Suppressor macrophage (primary cell): ENCODE measurements at places on chromosomes 7 and 10.

DNA sequence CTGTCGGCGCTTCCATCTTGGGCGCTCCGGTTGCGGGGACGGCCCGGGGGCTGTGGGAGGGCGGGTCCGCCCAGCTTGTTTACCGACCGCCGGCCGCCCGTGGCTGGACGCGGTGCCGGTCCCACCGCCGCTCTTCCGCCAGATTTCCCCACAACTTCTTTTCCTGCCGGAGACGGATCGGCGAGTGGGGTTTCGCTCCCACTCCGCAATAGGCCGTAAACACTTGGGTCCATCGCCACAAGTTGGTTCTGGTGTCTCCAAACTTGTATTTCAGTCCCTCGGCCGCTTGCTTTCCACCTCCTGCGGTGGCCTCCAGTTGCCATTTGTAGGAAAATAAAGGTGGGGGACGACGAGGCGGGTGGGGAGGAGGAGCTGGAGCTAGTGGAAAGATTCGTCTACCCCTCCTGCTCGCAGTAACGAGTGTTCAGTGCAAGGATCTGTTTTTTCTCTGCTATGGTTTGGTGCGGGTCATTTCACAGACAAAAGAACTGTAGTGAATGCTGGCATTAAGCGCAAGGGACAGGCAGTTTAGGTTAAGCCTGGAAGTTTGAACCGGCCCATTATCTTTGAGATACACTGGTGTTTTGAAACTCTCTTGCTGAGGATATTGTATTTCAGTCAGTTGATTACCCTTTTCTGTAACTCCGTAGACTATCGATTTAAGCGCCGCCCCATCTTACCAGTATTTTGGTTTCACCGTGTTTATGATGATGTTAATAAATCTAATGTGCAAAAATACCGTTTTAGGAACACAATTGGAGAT lies 24.3 kb upstream of the ZRANB1 start:
- peak; percentile 47 for DNase-seq

GRCh38 chr10:68938884-68939283 lies 17.1 kb upstream of the DDX21 start:
- DNase-seq, result no peak

DNA sequence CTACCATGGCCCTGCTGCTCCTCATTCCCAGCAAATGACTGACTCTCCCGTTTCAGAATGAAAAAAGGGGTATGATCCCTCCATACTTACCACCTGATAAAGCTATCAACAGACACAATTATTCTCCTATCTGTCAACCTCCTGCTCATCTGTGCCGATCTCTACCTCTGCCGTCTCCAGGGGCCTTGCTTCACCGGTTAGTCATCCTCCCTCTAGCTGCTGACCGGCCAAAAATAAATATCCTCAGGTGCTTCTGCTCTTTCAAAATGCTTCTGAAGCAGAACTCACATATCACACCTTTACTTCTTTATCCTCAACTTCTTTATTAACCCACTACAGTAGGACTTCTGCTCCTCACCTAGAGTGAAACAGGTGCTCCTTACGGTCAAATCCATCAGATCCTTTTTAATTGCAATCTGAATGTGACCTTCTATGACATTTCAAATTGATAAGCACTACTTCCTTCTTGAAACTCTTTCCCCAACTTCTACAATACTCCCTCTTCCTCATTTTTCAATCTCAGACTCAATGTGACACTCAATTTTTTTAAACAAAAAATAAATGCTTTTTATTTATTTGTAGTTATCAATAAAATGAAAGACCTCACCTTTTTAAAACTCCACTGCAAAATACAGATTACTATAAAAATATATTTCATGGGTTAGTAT lies 63.2 kb downstream of the LMBR1 start:
- DNase-seq, result no peak

GRCh38 chr10:124455441-124455840 lies 5.6 kb upstream of the NKX1-2 start:
- no peak for DNase-seq

GRCh38 chr7:11726001-11726793 lies 105.8 kb downstream of the THSD7A start:
- DNase-seq, result no peak

GRCh38 chr7:135789956-135790355 lies 41.3 kb upstream of the FAM180A start:
- no peak for DNase-seq

DNA sequence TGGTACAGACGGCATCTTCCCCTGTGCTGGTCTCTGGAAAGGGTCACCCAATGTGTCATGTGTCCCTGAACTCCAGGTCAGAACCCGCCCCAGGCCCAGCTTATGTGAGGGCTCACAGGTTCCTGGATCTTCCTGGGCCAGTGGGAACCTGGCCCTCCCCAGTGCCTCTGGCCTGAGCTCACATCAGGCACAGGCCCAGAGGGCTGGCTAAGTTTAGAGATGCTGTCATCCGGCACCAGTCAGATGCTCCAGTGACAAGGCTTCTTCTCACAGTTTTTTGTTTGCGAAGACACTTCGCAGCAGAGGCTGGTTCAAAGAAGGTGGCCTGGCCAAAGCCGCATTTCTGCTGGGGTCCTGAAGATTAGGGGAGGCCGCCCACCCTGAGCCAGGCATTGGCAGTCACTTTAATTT lies 11.8 kb downstream of the CAMK2B start:
- DNase-seq, result peak; percentile 12

DNA sequence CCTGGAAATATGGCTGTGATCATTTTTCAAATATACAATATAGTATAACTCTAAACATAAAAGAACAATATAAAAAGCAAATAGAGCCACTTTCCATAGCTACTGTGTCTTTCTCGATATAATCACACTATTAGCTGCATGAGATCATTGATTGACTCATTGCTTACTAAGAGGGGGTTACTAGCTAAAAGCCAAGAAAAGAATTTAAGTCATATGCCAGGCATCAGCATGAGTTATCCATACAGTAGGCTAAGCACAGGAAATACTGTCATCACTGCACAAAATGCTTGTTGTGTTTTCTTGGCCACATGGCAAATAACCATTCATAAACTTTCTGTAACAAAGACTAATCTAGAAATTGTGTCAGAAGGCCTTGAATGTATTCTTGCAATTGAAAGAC lies 18.8 kb upstream of the ABCB5 start:
- peak; percentile 15 for DNase-seq

GRCh38 chr7:49243521-49243920 lies 319.2 kb downstream of the CDC14C start:
- DNase-seq, result no peak

GRCh38 chr7:106773228-106773627 lies 91.9 kb upstream of the PIK3CG start:
- no peak for DNase-seq

DNA sequence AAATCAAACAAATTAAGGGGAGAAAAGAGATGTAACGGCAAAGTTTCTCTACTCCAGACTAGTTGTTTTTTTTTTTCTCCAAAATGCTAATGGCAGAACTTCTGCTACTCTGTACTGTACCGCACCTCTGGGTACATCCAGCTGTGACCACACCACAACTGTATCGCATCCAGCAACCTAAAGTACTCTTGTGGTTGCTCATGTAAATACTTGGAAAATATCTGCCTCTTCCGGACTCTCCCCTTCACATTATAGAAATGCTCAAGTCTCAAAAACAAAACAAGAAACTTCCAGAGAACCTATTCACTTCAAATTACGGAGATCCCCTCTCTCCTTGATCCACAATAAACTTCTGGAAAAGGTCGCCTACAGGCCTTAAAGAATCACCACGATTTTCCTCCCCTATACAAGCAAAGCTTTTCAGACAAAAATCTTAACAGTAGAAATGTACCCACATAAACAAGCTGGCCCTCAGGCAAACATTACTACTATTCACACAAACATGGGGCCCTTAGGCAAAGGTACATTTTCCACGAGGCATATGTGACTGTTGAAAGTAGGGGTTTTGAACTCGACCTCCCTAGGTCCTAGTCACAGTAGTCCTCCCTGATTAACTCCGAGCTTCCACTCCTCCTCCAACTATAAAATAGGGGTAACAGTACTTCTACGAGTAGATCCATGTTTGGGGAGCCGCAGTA lies 222.9 kb upstream of the MKLN1 start:
- no peak for DNase-seq

DNA sequence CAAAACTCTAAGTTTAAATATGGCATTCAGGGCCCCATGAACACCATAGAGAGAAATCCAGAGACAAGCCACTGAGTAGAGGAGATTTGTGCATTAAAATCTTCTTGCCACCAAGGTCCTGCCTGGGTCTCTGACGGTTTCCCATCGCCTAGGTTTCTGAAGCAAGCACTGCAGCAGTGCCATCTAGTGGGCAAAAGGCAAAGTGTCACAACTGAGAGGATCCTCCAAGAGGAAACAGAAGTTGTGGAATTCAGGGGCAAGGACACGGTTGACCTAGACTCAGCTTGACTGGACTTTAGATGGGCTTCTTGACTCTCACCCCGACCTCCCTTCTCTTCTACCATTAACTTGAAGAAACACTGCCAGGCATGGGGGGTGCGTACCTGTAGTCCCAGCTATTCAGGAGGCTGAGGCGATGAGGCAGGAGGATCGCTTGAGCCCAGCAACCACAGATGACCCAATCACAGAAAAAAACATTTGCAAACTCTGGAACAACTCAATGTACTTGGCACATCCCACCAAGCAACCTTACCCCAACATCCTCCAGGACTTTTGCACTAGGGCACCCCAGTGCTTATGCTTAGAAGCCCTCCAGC lies 604.1 kb downstream of the GALNT17 start:
- peak; percentile 81 for DNase-seq
